ENCODE measurements at places on chromosomes 12 and 14.

- no peak for DNase-seq
These were observed at the start of gene AQP6 for GRCh38 chr12:49972641-49973360. Gene AQP6 (plus strand): TSS chr12:49972947. CDS start chr12:49973174, 227 bp downstream.

- no peak for DNase-seq
These were observed 425.2 kb downstream of the GALC start for GRCh38 chr14:87567618-87568295.

- no peak for DNase-seq
These were observed 39.3 kb upstream of the RTRAF start for GRCh38 chr14:51950007-51950406.

DNA sequence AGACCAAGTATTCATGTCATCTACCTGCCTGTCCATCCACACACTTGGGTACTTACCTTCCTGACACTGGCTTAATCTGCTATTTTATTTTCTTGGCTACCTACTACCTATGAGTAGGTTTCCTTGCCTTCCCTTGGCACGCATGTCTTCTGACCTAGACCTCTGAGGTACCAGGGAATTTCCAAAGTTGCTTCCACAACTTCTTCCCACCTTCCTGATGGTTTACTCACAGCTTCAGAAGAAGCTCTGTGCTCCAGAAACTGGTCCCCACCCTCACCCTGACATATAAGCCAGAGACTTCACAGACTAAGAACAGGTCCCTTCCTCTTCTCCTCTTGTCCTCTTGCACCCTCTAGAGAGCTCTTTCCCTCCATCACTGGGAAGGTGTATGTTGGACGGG, 35.7 kb upstream of the DDX11 start:
- DNase-seq: no peak

DNA sequence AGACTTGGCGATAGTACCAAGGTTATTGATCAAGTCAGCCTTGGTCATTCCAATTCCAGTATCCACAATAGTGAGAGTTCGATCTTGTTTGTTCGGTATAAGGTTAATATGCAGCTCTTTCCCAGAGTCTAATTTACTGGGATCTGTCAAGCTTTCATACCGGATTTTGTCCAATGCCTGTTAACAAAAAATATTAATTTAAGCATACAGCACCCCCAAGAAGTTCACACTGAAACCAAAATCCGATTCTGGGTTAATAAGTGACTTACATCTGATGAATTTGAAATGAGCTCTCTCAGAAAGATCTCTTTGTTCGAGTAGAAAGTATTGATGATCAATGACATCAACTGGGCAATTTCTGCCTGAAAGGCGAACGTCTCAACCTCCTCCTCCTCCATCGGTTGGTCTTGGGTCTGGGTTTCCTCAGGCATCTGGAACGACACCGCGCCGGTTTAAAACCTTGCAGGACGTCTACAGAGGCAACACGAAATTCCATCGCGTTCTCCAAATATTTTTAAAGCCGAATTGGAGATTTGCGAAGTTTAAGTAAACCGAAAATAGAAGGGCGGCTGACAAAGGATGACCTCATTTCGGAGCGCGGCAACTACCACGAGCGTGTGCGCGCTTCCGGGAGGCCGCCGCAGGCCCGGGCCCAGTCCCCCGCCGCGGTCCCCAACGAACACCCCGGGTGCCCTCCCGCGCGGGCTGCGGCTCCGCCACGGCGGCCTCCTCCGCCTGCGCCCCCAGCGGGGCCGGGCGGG, 716 bp downstream of the HSP90AA1 start:
- peak; percentile 62 for DNase-seq

DNA sequence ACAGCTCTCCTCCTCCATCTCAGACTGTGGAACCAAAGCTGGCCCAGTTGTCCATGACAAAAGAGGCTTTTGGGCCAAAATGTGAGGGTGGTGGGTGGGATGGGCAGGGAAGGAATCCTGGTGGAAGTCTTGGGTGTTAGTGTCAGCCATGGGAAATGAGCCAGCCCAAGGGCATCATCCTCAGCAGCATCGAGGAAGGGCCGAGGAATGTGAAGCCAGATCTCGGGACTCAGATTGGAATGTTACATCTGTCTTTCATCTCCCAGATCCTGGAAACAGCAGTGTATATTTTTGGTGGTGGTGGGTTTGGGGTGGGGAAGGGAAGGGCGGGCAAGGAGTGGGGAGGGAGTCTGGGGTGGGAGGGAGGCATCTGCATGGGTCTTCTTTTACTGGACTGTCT, 11.8 kb upstream of the TAMALIN start:
- no peak for DNase-seq

DNA sequence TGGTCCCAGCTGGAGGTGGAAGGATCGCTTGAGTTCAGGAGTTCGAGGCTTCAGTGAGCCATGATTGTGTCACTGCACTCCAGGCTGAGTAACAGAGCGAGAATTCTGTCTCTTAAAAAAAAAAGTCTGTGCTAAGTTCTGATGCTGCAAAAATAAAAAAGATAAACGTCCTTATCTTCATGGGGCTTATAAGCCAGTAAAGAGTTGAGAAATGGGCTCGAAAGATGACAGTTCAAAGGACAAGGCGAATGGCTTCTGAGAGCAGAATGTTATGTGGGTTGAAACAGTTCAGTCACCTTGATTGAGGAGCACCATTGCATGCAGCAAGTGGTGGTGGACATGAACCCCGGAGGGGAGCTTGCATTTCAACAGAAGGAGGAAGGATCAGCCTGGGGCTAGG, 4.7 kb downstream of the TSPAN9 start:
- no peak for DNase-seq

- DNase-seq: no peak
These were observed 91.0 kb upstream of the MED13L start for GRCh38 chr12:116368196-116369194.

DNA sequence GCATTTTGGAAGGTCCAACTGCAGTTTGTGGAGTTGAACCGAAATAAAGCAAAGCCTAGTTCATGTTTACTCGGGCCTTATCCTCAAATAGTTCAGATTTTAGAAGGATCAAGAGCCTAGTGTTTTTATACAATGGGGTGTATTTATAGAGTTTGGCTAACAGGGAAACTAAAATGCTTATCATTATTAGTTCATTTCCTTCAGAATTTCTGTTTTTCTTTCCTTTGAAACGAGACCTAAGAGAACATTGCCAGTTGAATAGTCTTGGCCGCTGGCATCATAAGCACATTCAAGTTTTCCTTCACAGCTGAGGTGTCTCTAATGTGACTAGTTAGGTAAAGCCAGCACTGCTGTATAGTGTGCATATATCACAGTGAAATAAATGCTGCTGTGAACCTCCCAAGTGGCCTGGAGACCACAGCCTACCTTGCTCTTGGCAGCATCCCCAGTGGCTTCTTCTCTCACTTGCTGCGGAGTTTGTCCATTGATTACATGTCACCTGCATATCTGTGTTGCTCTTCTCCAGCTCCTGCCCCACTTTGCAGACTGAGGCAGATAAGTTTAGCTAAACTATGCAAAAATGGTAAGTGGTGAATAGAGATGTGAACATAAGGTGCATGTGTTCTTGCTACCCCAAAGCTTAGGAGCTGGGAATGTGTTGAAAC, 88.8 kb downstream of the ANO6 start:
- no peak for DNase-seq

DNA sequence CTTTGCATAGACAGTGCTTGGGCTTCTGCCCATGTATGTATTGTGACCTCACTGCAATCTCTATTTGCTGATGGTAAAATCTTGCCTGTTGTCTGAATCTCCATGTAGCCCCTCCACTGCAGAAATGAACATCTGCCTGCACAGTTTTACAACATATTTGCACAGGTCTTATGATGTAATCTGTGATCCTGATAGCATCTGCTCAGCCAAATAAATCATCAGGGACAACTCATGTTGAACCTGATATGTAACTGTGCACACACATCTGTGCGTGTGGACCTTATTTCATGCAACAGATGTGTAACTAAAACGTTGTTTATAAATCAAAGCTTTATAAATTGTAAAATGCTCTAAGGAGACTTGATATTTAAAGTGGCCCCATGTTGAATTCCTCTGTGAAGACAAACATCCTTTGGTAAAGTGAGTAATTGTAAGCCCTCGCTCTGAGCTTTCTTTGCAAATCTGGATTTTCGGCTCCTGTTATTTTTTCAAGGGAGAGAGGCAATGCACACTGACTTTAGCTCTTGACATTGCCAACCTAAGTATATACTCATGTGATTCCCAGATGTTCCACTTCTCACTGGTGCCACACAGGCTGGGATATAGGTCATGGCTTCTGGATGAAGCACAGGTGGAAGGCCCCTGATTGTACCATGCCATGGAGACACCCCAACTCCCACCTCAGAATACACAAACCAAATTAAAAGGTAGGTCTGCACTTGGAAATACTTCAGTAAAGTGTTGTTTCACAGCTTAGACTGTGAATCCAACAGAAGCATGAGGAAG, 371.3 kb downstream of the GRIN2B start:
- DNase-seq: no peak

DNA sequence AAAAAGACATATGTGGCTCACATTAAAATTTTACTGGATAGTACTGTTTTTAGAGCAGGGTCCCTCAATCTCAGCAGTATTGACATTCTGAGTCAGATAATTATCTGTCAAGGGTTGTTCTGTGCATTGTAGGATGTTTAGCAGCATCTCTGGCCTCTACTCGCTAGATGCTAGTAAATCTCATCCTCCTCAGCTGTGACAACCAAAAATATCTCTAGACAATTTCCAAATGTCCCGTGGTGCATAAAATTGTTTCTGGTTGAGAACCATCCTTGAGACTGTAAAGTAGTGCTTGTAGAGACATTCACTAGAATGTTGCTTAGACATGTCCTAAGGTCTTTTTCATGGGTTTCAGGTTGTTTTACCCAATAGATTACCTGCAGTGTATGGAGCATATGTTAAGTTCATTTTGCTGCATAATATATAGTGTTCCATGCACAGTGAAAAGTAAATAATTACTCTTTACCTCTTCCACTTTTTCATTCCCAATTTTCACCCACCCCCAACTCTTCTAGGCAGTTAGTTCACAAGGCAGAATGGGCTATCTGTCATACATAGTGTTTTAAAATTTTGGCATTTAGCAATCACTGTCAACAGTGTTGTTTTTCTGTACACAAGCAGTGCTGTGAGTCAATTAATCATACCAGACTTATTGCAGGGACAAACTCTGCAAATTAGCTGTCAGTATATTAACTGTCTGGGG, 200.2 kb upstream of the SLC38A2 start:
- no peak for DNase-seq

DNA sequence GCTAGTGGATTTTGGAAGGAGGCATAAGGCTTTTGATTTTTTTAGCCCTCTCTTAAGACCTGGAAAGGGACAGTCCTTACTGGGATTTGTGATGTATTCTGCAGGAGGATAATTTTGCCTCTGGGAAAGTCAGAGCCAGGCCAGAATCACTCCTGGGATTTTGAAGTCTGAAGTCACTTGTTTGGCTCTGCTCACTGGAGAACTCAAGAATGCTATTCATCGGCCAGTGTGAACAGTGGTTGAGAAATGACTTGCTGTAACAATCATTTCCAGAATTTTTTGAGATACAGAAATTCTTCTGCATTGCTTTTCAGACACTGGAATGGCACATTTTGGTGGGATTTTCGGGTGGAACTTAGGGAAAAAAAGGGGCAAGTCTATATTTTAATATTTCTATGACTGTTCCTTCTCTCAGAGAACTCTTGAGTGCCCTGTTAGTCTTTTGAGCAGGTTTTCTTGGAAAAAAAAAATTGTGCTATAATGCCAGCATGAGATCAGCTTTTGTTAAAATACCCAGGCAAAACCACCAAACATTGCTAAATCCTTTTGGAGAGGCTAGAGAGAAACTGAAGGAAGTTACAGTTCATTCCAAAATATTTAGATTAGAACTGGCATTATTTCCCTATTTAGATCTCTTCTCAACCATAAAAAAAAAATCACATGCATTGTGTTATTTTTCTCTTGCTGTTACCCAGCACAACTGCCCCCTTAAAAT, 26.1 kb upstream of the BHLHE41 start:
- DNase-seq: no peak

GRCh38 chr14:101133068-101133467, 229.5 kb upstream of the RTL1 start:
- no peak for DNase-seq

GRCh38 chr12:70590549-70591226, 46.5 kb downstream of the PTPRB start:
- DNase-seq: no peak

- no peak for DNase-seq
These were observed 371.1 kb upstream of the RPL10L start for GRCh38 chr14:47022721-47023120.

GRCh38 chr12:81354327-81354932, 276.6 kb downstream of the ACSS3 start:
- DNase-seq: no peak

DNA sequence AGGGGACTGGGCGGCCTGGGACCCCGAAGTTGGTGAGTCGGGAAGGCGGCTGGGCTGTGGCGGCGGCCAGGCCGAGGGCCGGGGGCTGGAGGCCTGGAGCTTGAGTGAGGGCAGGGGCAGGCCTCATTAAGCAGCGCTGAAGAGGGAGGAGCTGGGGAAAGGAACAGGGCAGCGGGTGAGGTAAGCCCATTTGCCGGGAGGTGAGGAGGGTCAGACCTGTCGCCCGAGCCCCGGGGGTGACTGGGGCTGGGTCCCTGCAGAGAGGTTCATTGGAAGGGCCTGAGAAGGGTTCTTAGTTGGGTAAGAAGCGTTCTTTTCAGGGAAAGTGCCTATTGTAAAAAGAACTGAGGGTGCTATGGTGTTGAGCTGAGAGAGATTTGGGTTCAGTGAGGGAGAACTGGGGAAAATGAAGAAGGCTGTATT, 441 bp downstream of the RAB5B start:
- DNase-seq: peak; percentile 61

DNA sequence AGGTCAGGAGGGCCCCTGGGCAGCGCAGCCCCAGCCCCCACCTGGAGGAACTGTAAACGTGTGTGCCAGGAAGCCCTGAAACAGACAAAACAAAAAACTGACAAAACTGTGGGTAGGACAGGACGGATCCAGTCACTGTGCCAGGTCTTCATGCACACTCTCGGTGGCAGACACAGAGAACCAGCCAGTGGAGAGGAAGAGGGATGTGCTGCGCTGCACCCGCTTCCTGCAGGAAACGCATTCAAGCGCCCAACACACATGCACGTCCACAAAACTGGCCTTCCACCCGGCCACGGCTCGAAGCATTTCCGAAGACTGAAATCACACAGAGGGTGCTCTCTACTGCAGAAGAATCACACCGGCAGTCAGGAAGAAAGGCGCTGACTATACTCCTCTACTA, 16.9 kb downstream of the BRF1 start:
- peak; percentile 45 for DNase-seq

DNA sequence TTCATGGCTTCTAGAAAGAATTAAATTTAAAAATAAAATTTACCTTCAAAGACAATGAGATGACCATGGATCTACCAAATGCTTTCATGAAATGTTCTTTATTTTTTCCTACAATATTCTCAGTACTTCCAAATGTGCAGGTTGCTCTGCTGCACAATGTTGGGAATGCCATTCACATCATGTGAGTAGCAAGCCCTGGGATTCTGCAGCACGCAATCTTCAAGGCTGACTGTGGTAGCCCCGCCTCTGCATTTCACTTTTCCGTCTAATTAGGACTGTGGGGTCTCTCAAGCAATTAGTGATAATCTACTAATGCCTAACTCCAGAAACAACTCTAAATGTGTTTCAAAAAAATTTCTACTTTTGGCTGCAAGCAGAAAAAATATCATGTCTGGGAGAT, 13.7 kb upstream of the NTN4 start:
- no peak for DNase-seq

- no peak for DNase-seq
These were observed 9.3 kb downstream of the CACNB3 start for GRCh38 chr12:48827513-48828096.

- no peak for DNase-seq
These were observed 58.2 kb downstream of the DIO3 start for GRCh38 chr14:101619484-101619883.
